ENCODE measurements at places on chromosomes 11 and 22.

DNA sequence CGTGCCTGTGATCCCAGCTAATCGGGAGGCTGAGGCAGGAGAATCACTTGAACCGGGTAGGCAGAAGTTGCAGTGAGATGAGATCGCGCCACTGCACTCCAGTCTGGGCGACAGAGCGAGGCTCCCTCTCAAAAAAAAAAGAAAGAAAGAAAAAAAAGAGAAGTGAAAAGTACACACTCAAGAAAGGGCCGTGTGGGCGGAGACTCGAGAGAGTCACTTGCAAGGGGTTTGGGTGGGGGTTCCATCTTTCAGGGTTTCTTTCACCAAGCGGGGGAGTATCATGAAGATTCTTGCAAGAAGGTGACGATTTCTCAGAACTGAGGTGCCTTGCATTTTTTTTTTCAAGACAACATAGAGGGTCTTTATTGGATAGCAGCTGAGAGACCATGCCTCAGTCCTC lies 4.0 kb upstream of the IFITM5 start:
- no peak for DNase-seq

DNA sequence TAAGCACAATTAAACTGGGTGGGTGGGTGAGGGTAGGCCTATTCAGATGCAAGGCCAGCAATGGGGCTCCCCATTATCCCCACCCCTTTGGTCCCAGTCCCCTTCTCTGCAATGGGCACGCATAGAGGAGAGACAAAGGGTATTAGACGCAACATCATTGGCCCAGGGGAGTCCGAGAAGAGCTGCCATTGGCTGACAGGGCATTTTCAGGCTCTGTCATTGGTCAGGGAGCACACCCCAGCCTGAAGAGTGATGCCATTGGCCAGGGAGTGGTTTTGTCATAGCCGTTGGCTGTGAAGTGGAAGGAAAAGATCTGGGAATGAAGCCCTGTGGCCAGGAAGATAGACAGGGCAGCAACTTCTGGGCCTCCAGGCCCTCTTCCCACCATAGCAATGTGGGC lies 2.8 kb upstream of the TRIM3 start:
- no peak for DNase-seq

GRCh38 chr11:70314730-70315129 lies 44.2 kb downstream of the PPFIA1 start:
- no peak for DNase-seq

- no peak for DNase-seq
Measured at GRCh38 chr11:67025750-67026149, 2.8 kb downstream of the SYT12 start.

DNA sequence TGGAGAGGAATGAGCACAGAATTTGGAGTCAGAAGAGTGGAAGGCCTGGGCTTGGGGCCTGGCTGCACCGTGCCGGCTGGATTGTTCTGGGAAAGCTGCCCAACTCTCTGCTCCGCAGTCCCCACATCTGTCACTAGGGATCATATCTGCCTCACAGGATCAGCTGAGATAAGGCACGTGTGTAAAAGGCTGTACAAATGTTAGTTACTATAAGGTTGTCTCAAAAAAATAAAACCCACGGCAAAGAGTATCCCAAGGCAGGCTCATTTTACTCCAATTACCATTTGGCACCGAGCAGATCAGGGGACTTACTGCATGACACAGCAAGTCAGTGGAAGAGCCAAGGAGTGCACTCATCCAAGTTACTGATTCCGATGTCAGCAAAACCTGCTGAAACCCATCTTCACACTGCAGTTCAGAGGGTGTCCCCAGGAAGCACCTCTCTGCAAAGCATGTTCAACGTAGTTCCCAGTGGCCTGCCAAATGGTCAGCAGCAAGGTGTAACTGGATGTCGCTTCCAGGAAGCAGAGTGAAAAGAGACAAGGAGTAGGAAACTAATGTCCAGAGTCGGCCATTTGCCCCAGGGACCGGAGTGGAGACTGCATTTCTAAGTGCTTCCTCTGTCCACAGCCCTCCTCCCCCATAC lies 18.1 kb upstream of the MRTFA start:
- DNase-seq = no peak

DNA sequence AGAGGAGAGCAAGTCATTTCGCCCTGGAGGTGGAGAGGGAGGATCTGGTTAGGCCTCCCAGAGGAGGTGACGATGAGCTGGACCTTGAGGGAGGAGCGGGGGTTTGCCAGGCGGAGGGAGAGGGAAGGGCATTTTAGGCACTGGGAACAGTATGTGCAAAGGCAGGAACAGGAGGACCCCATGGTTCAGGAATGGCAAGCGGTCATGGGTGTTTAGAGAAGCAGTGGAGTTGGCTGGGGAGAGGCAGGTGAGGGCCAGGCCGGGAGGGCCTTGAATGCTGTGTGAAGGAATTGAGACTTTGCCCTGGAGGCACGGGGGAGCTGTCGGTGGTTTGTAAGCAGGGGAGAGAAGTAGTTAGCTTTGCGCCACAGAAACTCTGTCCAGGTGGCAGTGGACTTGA lies 10.3 kb downstream of the PRDM11 start:
- DNase-seq = no peak

DNA sequence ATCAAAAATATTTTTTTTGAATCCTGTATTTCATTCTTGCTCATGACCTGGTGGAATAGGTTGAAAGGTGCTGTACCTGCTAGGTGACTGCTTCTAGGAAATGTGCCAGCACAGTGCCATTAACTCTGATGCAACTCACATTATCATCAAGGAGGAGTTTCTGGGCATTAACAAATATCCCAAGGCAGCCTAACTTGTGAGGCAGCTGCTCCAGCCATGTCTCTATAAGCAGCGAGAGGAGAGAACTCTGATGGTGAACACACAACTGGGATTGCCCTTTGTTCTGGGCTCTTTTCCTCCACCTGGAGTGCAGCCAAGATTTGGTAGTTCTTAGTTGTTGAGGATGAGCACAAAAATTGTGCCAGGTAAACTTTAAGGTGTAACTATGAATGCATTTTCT lies 25.6 kb downstream of the HEPHL1 start:
- DNase-seq = no peak

GRCh38 chr11:976431-977160 lies 50.9 kb downstream of the AP2A2 start:
- DNase-seq = no peak

GRCh38 chr22:41350087-41350486 lies 31.7 kb upstream of the TEF start:
- DNase-seq = no peak

GRCh38 chr11:17794981-17795380 lies 60.4 kb downstream of the KCNC1 start:
- no peak for DNase-seq

DNA sequence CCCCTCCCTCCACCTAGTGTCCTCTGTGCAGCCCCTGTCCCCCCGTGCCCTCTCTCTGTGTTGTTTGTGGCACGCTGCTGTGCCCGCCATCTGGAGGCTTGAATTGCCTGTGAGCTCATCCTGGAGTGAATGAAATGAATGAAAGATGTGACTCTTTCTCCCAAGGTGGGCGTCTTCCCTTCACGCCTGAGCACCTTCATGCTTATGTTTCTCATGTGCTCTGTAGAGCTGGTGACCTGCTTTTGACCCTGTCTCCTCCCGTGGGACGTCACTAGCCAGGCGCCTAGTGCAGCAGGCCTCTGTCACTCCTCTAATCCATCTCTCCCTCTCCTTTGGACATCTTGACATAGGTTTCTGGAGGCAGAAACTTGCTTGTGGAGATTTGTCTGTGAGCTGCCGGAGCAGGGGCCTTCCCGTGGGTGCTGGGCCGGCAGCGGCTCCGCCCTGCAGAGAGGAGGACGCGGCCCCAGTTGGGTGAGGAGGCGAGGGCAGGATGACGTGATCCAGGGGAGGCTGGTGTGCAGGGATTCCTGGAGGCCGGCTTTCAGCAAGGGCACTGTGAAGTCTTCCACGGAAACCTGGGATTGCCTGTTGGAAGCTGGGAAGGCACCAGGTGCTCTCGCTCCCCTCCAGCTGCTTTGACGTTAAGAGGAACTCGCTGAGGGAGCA lies 40.6 kb downstream of the MUC6 start:
- DNase-seq = no peak

DNA sequence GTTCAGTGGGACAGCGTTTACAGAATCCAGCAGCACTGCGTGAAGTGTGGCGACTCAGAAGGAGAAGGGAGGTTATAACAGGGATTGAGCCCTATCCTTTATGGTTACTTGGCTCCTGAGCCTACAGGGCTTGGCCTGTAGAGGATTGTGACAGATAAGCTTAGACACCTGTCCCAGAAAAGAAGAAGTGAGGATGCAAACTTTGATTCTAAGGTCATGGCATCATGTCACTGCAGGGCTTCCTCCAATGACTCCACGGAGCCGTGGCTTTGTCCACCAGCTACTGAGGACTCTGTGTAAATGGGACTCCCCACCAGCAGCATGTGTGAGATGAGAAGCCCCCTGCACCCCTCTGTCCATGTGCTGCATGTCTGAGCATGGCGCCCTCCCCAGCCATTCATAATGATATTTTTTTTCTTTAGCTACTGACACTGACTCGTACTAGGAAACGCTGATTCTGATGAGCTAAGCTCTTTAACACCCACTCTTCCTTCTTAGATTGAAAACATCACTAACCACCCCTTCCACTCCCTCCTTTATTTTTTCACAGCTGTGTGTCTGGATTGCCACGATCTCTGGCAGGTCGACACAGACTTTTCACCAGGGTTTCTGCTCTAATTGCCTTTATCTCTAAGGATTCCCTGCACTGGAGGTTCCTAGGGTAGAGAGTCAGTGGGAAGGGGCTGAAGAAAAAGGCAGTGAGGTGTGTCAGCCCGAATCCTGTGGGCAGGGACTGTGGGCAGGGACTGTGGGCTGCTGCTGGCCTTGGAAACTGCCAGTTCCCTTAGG lies 65.5 kb upstream of the TTC12 start:
- DNase-seq = peak; percentile 22

GRCh38 chr11:3341298-3341697 lies 37.6 kb downstream of the ZNF195 start:
- DNase-seq = peak; percentile 82

DNA sequence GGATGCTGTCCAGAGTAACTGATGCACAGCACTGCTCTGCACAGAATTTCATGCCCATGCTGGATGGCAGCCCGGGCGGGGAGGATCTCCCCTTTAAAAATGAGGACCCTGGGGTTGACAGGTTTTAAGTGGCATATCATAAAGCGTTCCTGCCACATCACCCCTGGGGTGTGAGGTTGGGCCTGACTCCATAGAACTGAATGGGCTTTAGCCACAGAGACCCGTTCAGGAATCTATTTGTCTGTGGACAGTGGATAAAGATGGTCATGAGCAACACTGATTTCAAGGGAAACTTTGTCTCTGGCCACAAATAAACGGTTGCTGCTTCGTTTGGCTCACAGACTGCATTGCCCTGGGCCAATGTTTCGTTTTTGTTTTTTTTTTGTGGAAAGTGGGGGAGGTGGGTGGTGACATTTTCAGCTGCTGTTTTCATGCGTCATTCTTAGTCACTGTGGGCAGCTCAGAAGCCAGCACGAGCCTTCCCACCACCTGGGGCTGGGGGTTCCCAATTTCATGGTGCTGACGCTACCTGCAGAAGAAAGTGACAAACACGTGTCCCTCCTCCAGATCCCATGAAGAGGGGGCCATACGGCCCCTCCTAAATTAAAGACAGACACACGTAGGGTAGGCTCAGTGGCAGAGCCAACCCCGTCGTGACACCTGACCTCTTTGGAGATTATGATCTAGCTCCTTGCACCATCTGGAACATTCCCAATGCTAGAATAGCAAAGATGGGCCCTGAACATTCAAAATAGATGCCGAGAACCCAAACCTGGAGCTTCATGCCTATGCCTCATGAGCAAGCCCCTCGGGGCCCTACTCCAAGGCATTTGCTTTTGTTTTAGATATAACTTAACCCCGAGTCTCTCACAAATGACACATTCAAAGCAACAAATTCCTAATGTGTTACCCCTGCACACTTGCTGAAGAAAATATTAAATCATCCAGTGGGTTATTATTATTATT lies 54.8 kb upstream of the PHF21B start:
- peak; percentile 79 for DNase-seq

DNA sequence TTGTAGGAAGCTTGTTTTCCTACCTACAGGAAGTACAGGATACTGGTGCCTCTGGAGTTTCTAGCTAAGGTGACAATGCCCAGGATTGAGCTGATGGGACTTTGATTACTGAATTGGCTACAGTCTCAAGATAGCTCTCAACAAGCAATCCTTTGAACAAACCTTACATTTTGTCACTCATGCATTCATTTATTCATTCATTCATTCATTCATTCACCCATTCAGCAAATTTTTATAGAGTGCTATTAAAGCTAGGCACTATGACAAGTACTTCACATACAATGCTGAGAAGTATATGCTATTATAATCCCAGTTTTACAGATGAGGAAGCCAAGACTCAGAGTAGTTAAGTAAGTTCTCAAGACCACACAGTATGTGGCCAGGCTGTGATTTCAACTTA lies 103.1 kb upstream of the MTMR2 start:
- no peak for DNase-seq

DNA sequence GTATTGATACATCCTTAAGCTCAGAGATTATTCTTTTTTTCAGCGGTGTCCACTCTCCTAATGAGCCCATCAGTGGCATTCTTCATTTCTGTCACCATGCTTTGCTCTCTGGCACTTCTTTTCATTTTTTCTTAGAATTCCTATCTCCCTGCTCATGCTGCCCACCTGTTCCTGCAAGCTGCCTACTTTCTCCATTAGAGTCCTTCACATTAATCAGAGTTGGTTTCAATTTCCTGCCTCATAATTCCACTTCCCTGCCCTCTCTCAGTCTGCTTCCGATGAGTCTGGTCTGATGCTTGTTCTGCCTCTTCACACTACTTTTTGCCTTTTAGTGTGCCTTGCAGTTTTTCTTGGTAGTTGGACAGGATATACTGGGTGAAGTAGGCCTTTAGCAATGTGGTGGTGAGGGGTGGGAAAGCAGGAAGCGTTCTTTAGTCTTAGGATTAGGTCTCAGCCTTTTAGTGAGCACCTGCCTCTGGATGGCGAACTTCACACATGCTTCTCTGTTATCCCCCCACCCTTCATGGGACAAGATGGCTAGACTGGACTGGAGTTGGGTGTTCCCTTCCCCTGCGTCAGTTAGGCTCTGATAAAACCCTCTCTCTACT lies 53.6 kb downstream of the CECR2 start:
- no peak for DNase-seq
